ENCODE measurements at places on chromosomes 2 and 18.

DNA sequence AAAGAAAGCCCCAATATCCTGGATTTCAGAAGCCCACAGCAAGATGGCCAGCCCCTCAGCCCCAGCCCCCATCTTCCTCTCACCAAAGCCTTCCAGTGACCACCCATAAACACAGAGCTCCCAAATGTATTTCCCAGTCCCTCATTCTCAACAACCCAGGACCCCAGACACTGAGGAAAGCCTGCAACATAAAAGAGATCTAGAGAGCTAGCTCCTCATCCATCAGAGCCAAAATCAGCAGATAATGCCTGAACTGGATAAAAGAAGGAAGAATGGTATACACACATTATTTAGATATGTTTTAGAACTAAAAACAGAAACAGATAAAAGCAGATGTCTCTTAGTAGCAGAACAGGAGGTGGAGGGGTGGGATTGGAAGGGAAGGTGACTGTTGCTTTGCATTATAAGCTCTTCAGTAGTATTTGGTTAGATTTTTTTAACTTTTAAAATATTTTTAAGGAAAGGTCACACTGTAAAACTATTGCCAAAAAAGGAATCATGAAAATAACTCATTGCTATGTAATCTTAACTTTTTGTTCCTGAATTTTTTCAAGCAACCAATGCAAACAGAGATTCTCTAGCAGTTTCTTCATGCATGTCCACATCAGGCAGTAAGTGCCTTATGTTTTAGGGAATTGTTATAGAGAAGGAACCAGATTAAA is 144.2 kb upstream of the PKDCC start:
- DNase-seq = no peak

DNA sequence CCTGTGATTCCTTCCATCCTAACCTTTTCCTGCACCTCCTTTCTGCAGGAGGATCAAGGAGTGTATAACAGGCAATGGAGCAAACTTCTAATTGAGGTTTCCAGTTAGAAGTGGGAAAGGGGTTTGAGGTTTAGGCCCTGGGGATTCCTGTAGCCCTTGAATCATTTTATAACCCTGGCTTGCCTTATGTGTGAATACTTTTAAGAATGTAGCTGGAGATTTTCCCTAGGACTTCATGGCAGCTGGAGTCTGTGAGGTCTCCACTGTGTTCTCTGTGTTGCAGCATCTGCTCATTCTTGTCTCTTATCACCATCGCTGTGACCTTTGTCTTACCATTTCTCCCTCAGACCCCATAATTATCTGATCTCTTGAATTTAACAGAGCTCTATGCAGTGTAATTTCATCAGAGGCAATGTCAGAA is 370.2 kb upstream of the SLC14A2 start:
- no peak for DNase-seq

GRCh38 chr2:175887776-175888175 is 114.3 kb downstream of the LNPK start:
- peak; percentile 30 for DNase-seq

DNA sequence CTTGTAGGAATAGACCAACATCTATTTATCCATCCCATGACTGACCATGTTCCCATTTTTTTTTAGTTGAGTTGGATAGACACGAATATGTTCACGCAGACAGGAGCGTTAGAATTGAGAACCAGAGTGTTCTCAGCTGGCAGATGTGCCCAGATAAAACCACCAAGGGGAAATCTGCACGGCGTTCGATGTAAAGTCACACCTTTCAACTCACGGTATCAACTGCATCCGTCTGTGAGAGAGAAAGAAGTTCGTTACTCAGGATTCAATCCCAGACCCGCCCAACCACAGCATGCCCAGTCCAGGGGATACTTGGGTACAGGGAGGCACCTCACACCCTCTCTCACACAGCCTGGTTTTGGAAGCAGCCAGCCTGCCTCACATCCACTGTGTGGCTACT is 26.1 kb downstream of the MAL start:
- DNase-seq = no peak

DNA sequence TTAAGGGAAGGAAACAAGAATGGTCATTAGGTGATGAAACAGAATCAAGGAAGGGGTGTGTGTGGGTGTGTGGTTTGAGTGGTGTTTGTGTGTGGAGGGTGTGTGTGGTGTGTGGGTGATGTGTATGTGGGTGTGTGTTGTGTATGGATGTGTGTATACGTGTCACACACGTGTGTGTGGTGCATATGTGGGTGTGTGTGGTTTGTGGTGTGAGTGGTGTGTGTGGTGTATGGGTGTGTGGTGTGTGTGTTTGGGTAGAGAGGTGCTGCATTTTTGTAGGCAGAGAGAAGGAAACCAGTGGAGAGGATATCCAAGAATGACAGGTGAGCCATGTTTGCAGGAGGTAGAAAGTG is 1.1 kb upstream of the CEP192 start:
- DNase-seq = no peak
